Activated CD4-positive, alpha-beta memory T cell treated with anti-CD3 and anti-CD28 coated beads, Interleukin-2, amount 10 ng/mL, durations not matched to agents 7 days and 5 days (primary cell): ENCODE measurements at places on chromosomes 12 and 14. TPM values are rescaled to one million over a fixed set of nuclear protein-coding genes. Genes with fewer than 3 reads are reported as not detected.

GRCh38 chr12:25018146-25018545 lies 69.2 kb upstream of the BCAT1 start:
- DNase-seq = no peak
- H3K27ac ChIP-seq = no peak overlapping the region
- peaks cover 5% of the 10 kb centered on the region for H3K27me3 ChIP-seq
- no peaks in the 10 kb centered on the region for H3K4me1 ChIP-seq
- no peaks in the 10 kb centered on the region for H3K36me3 ChIP-seq
- H3K4me3 ChIP-seq = no peak overlapping the region

- no peak for DNase-seq
- peaks cover 8% of the 10 kb centered on the region for H3K4me1 ChIP-seq
These were observed 91.3 kb downstream of the ITPR2 start for GRCh38 chr12:26741584-26742227.

DNA sequence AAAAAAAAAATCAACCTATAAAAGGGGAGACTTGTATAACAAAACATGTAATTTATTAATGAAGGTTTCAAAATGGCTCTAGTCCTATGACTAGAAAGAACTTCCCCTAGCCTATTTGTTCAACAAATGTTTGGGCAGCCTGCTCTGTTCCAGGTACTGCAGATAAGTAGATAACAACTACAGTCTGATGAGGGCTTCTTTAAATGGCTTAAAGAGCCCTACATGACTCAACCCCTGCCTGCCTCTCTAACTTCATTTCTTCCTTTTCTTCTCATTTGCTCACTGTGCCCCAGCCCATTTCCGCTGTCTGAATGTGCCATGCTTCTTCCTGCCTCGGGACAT lies 21.5 kb downstream of the ALDH6A1 start:
- DNase-seq = no peak
- H3K27ac ChIP-seq = no peak overlapping the region
- H3K4me1 ChIP-seq = no peaks in the 10 kb centered on the region
- no peaks in the 10 kb centered on the region for H3K27me3 ChIP-seq
- no peak overlapping the region for H3K4me3 ChIP-seq

- no peak for DNase-seq
- no peak overlapping the region for H3K27ac ChIP-seq
- no peaks in the 10 kb centered on the region for H3K4me1 ChIP-seq
- H3K36me3 ChIP-seq = no peaks in the 10 kb centered on the region
- H3K4me3 ChIP-seq = no peak overlapping the region
These were observed 440.1 kb upstream of the CCDC196 start for GRCh38 chr14:66046035-66046434.

- DNase-seq = peak; percentile 64
- peaks cover 1% of the 10 kb centered on the region for H3K27me3 ChIP-seq
- no peak overlapping the region for H3K4me3 ChIP-seq
- peak overlapping the region; percentile 78 for H3K27ac ChIP-seq
- H3K4me1 ChIP-seq = peaks cover 55% of the 10 kb centered on the region
These were observed 4.6 kb upstream of the OTUB2 start for GRCh38 chr14:94021416-94022157.

- DNase-seq = no peak
- no peak overlapping the region for H3K27ac ChIP-seq
- no peak overlapping the region for H3K4me3 ChIP-seq
These were observed 30.6 kb downstream of the NAA30 start for GRCh38 chr14:57420986-57421385.

DNA sequence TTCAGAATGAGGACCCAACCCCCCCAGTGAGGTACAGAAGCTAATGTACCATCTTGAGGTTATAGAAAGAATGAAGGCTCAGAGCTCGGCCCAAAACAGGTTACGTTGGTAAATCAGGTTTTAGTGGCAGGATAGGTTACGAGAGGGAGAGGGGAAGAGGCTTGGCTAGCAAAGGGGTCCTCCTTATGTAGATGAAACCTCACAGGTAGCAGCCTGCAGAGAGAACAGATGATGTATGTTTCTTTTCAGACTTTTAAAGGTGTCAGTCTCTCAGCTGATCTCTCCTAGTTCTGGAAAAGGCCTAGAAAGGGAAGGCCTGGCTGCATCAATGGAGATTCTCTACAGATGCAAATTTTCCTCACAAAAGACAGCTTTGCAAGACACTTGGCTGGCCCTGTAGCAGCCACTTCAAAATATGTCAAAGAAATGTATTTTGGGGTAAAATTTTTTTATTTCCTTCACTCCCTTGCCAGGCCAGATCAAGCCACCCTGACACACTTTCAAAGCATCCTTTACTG lies 71.7 kb upstream of the CPSF6 start:
- H3K4me3 ChIP-seq = no peak overlapping the region
- H3K4me1 ChIP-seq = no peaks in the 10 kb centered on the region
- H3K27ac ChIP-seq = no peak overlapping the region
- no peak for DNase-seq

Gene LRP1-AS
- not detected for total RNA-seq

Gene ANKRD52
- 46.4 TPM for total RNA-seq

Gene KRT74
- total RNA-seq = not detected
